ENCODE measurements at places on chromosomes 3 and 15.

DNA sequence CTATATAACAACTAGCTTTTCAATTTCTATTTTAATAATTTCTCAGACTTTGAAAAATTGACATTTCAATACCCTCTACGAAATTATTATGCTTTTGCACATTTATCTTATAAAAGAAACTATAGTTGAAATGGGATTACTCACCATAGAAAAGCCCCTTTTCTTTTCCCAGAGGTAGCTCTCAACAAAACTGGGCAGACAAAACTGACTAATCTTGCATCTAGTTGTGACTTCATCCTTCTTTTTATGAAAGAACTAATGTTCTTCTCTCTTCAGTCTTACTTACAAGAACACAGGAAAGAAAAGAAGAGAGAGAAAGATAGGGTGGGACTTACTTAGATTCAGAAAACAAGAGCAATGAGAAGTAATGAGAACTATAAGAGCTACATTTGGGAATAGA, 61.0 kb downstream of the GPR160 start:
- no peak for DNase-seq

DNA sequence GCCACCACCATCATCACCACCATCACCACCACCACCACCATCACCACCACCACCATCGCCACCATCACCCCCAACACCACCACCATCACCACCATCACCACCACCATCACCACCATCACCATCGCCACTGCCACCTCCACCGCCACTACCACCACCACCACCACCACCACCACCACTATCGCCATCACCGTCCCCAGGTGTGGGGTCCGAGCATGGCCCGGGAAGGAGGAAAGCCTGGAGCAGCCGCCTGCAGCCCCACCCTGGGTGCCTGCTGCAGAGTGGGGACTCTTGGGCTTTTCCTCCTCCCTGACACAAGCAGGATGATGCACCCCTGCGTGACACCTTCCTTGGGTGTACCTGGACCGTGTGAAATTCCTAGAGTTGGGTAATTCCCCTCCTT, 43.9 kb downstream of the MUC4 start:
- no peak for DNase-seq

DNA sequence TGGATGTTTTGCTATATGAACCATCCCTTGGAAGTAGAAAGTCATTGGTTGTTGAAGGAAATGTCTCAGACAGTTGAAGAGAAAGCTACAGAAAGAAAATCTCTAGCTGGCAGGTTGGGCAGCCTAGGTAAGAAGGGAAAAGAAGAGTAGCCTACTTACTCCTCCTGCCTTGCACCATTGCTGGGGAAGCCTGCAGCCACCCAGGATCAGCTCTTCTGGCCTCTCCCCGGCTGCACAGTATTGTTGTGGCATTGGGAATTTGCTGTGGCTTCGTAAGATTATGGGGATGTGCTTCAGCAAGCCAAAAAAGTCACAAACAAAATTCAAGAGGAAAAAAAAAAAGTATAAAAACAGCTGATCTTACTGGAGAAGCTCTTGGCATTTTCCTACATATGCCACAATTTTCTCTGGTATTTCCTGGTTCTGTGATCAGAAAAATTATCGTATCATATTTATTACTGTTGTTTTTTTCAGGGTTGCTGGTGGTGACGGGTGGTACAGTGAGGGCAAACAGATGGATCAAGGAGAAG, 154.2 kb downstream of the TIGIT start:
- no peak for DNase-seq

- no peak for DNase-seq
Observed at GRCh38 chr3:61531528-61531927, 29.8 kb upstream of the PTPRG start.

GRCh38 chr15:95557226-95558046, 773.1 kb upstream of the NR2F2 start:
- no peak for DNase-seq

DNA sequence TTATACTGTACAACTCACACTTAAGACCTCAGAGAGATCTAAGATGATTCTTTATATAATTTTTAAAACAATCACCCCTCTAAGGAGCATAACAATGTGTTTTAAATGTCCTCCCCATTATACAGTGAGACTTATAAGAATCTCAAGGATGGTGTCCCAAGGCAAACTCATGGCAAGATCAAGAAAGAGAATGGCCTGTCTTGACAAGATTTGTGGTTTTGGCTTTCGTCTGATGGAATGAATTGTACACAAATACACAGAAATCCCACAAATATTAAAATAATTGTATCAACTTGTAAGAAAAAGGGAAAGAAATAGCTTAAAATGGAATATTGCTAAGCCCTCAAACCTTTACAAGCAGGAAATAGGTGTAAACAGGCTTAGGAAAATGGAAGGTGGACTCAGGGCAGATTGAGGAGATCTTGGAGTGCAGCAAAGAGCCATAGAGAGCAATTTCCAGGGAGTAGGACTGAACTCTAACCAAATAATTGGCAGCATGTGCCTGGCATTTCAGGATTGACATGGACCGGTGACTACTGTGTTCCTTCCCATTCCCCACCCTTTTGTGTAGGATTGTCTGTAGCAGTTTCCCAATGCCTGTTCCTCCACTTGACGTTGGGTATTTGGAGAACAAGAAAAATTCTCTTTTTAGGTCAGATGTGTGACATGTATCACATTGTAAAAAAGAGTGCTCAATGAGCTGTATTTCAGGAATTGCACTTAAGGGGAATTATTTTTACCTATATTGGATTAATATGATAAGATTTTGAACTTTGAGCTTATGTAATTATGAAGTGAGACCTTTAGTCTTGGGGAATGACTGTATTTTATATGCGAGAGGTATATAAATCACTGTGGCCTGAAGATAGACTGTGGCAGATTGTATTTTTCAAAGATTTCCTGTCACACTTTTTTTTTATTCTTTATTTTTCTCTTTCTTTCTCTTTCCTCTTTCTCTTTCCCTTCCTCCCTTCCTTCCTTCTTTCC, 317.8 kb upstream of the SLITRK3 start:
- no peak for DNase-seq

GRCh38 chr15:73873889-73874511, 636 bp downstream of the TBC1D21 start:
- peak; percentile 83 for DNase-seq
